Activated CD4-positive, alpha-beta T cell treated with anti-CD3 and anti-CD28 coated beads, Interleukin-2, Interleukin-4, amounts not matched to agents 100 ng/mL and 50 ng/mL, durations not matched to agents 16 hours and 8 hours (primary cell): ENCODE measurements at places on chromosomes 12 and 14.

GRCh38 chr14:98200601-98201000, 1071.4 kb downstream of the BCL11B start:
- DNase-seq = no peak

GRCh38 chr14:58166005-58166983, 14.3 kb upstream of the ARMH4 start:
- peak; percentile 69 for DNase-seq

DNA sequence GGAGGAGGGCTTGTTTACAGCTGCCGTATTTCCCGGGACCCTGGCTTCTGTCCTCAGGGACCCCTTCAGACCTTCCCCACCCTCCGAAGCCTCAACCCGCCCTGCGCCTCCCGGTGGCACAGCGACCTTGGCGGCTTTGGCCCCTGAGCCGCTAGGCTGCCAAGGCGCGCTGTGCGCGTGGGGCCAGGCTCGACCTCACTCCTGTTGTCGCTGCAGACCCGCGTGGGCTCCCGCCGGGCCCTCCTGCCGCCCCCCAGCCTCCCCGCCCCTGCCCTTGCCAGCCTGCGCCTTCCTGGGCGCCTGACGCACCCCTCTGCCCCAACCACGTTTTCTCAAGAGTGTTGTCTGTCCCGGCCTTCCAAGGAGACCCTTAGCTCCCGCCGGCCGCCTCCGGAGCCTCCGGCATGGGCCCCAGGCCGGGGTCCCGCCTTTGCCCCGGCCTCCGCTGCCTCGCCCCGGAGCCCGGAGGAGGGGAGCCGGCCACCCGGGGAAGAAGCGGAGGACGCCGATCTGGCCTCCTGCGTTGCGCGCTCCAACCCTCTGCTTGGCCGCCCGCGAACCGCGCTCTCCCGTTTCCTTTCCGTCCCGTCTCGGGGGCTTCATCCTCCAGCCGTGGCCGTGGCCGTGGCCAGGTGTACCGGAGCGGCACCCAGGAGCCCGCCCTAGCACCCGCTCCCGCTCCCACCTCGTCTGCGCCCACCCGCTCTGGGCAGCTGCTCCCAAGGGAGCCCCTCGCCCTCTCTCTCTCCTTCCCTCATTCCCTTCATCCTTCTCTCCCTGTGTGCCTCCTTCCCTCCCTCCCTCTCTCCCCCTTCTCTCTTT, 19.9 kb downstream of the PPP2R5C start:
- no peak for DNase-seq

DNA sequence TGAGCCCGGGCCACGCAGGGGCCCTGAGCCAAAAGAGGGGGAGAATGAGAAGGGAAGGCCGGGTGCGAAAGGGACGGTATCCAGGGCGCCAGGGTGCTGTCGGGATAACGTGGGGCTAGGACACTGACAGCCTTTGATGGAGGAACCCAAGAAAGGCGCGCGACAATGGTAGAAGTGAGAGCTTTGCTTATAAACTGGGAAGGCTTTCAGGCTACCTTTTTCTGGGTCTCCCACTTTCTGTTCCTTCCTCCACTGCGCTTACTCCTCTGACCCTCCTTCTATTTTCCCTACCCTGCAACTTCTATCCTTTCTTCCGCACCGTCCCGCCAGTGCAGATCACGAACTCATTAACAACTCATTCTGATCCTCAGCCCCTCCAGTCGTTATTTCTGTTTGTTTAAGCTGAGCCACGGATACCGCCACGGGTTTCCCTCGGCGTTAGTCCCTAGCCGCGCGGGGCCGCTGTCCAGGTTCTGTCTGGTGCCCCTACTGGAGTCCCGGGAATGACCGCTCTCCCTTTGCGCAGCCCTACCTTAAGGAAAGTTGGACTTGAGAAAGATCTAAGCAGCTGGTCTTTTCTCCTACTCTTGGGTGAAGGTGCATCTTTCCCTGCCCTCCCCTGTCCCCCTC, 3.0 kb downstream of the SSTR1 start:
- DNase-seq = no peak

GRCh38 chr14:70886421-70887206, 20.6 kb upstream of the PCNX1 start:
- peak; percentile 87 for DNase-seq

DNA sequence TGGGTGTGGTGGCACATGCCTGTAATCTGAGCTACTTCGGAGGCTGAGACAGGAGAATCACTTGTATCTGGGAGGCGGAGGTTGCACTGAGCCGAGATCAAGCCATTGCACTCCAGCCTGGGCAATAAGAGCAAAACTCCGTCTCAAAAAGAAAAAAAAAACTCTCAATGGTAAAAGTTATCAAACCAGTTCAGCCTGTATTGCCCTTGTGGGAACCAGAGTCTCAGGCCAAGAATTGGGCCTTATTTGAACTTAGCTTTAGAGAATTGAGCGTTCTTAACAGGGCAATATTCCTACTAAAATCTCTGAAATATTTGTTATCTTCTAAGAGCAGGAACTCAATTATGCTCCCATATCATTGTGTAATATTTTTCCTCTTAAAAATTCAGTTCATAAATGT, 7.7 kb upstream of the MDM2 start:
- DNase-seq = no peak

DNA sequence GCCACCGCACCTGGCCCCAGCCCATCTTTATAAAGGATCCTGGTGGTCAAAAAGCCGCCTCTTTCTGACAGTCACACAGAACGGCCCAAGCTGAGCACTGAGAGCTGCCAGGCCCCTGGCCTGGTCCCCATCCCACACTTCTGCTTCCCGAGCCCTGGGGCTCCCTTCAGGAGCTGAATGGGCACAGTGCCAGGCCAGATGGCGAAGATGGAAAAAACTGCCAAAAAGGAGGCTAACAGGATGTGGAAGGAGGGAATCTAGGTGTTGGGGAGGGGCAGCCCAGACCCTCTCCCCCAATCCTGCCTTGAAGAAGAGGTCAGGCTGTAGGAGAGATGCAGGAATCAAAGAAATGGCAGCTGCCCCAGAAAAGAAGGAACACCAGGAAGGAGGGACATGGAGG, 5.0 kb downstream of the LPAR5 start:
- DNase-seq = no peak

DNA sequence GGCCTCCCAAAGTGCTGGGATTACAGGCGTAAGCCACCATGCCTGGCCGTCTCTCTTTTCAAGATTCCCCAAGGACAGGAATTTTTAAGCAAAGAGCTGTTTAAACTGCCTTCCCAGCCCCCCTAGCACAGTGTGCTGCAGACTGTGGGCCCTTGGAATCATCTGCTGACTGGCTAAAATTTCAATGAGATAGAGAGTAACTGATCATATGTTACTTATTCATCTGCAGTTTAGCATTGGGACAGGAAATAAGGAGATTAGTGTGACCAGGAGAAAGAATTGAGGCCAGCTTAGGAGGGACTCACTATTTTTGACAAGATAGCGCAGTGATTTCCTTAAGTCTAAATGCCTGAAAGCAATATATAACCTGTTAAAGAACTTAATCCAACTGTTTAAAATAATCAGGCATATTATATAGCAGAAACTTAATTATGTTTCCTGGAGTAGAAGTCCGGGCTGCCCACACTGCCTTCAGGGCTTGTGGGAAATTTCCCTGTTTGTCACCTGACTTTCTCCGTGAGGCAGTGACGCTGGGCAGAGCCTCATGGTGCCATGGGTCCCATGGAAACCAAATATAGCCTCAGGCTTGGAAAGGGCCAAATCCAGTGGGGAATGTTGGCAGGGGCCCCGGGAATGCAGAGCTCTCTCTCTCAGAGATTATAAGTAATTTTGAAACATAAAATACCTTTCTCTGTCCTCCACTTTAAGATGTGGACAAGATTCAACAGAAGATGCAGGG, 22.8 kb upstream of the CEBPE start:
- DNase-seq = no peak

DNA sequence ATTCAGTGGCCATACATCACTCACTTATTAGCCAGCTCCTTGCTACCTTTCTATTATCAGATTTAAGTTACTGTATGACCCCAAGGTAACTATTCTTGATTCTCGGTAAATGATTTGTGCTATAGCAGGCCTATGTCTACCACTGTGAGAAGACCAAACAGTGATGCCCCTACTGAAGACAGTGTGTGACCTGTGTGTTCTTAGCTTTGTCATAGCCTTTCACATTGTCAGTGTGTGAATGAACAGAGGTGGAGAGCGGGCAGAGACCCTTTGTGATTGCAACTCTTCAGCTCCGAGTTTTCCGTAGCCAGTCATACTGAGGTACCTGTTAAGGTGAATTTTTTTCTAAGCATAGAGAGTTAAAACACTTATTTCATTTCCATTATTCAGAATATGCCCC, 294.0 kb downstream of the LRFN5 start:
- no peak for DNase-seq

- DNase-seq = no peak
Measured at GRCh38 chr14:29126865-29127264, 360.3 kb downstream of the FOXG1 start.

DNA sequence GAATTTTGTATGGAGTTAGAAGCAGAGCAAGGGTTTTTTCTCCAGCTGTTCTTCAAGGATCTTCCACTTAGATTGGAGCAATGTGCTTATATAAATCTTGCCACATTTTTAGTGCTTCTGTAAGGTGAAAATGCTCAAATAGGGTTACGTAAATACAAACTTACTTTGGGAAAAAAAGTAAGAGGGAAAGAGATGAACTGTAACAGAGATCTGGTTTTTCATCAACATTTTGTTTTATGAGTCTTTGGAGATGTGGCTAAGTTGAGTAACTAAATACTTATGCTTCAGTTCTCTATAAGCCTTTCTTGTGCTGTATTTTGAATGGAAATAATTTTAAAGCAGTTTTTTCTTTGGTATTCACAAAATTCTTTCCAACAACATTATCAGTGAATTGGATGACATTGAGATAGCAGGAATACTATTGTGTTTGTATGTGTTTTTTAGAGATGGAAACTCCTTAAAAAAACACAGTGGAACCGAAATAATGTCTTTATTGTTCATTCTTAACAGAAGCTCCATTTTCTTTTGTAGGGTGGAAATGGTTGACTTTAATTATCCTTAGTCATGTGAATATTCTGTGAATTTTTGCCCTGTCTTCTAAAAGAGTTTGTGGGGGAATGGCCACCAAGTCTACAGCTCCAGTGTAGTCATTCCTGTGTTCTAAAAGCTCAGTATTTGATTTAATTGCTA, 45.7 kb downstream of the NPAS3 start:
- no peak for DNase-seq

- DNase-seq = no peak
Measured at GRCh38 chr14:104359969-104360442, 219.6 kb upstream of the C14orf180 start.
